ENCODE measurements at places on chromosomes 6 and 20. TPM values are rescaled to one million over a fixed set of nuclear protein-coding genes. Genes with fewer than 3 reads are reported as not detected.

- DNase-seq = peak; percentile 50
- H3K27ac ChIP-seq = no peak overlapping the region
- no peaks in the 10 kb centered on the region for H3K27me3 ChIP-seq
- no peaks in the 10 kb centered on the region for H3K36me3 ChIP-seq
Observed at GRCh38 chr20:2599288-2600006, 53.0 kb upstream of the NOP56 start.

Gene SMPD2
- total RNA-seq = 12.6 TPM

Gene MAFB
- 1.8 TPM for total RNA-seq

GRCh38 chr20:11895861-11896387 lies 21.8 kb upstream of the BTBD3 start:
- H3K27ac ChIP-seq = no peak overlapping the region
- no peak for DNase-seq
- no peaks in the 10 kb centered on the region for H3K27me3 ChIP-seq
- H3K4me3 ChIP-seq = no peak overlapping the region
- H3K4me1 ChIP-seq = peaks cover 29% of the 10 kb centered on the region

Gene METTL24
- not detected for total RNA-seq

DNA sequence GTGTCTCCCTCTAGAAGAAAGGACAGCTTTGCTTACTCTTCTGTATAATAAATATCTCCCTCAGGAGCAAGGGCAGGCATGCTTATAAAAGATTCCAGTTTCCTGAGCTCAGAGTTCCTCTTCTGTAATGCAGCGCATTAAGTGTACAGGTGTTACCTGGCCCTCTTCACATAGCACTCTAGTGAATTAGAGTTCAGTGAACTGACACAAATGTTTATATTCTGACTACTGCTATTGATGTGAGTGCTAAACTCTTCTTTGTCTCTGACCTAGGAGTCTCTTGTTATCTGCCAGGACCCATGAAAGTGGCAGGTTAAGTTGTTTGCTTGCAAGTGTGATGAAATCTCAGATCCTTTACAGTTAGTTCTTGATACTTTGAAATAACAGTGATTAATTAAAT lies 33.5 kb downstream of the CYB5R4 start:
- no peak overlapping the region for H3K4me3 ChIP-seq
- 0 out of 2 replicates have a peak, but pooled peaks cover 3% of the 10 kb centered on the region for H3K36me3 ChIP-seq
- no peaks in the 10 kb centered on the region for H3K27me3 ChIP-seq
- DNase-seq = no peak
- H3K27ac ChIP-seq = no peak overlapping the region

GRCh38 chr6:85408039-85408438 lies 41.8 kb upstream of the NT5E start:
- DNase-seq = peak; percentile 36
- no peak overlapping the region for H3K27ac ChIP-seq
- H3K36me3 ChIP-seq = no peaks in the 10 kb centered on the region
- H3K4me3 ChIP-seq = no peak overlapping the region
- H3K4me1 ChIP-seq = peaks cover 13% of the 10 kb centered on the region

Gene OPN5
- not detected for total RNA-seq

DNA sequence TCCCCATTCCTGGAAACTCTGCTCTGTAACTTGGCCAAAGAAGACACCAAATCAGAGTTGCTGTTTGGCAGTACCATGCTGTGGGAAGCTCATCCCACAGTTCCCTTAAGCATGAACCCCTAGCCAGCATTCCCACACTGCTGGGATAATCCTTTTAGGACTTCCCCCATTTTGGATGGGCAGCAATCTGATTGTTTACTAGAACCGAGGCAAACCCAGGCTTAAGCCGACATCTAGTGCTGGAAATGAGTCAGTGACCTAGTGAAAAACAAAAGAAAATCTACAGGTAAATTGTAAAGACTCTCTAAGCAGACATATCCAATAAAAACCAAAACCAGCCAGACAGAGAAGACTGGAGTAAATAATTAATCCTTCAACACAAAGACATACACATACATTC lies 5.2 kb downstream of the DNAH8 start:
- H3K4me1 ChIP-seq = no peaks in the 10 kb centered on the region
- DNase-seq = peak; percentile 74
- H3K4me3 ChIP-seq = no peak overlapping the region
- H3K36me3 ChIP-seq = no peaks in the 10 kb centered on the region
- peaks cover 16% of the 10 kb centered on the region for H3K27me3 ChIP-seq

DNA sequence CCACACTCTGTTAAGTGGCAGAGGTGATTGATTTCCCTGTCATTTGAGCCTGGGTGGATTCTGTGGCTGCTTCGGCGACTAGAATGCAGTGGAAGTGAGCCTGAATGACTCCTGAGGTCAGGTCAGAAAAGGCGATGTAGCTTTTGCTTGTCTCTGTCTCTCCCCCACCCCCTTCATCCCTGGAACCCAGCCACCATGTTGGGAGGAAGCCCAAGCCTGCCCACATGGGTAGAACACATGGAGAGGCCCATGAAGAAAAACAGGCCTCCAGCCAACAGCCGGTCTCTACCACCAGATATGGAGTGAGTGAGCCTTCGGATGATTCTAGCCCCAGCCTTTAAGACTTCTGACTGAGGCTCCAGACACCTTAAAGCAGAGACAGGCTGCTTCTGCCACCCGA lies 181.0 kb downstream of the TFAP2C start:
- no peaks in the 10 kb centered on the region for H3K27me3 ChIP-seq
- DNase-seq = no peak
- no peak overlapping the region for H3K4me3 ChIP-seq

DNA sequence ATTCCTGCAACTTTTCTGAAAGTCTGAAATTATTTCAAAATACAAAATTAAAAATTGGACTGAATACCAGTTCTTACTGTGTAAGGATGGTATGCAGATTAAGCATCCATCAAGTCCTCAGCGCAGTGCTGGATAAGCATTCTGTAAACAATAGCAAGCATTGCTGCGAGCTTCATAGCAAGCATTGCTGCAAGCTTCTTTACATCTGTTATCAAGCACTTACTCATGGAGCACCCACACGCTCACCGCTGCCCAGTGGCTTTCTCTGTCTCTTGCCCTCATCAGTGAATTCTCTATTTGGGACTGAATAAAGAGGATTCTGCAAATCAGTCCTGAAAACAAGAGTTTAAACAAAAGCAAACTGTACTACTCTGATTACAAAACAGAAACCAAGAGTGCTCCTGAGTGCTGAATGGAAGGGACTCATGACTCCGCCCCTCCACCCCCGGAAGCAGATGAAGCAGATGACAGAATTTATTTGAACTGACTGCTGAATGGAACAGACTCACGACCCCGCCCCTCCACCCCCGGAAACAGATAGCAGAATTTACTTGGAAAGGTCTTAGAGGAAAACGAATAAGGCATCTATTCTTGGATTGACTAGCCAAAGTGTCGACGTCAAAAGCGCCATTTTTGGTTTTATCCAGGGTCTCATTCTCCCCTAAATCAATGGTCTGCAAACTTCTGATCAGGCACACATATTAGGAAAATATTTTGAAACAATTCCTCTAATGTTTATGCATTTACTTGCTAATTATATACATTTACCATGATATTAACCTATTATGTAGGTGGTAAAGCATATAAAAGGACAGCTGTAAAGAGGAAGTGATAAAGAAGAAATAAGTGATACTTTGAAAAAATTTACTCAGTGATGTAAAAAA lies 22.1 kb upstream of the EYA2 start:
- H3K27ac ChIP-seq = no peak overlapping the region
- DNase-seq = peak; percentile 45
- no peak overlapping the region for H3K4me3 ChIP-seq
- H3K36me3 ChIP-seq = no peaks in the 10 kb centered on the region

- no peak overlapping the region for H3K27ac ChIP-seq
- no peaks in the 10 kb centered on the region for H3K27me3 ChIP-seq
- H3K4me1 ChIP-seq = no peaks in the 10 kb centered on the region
- DNase-seq = no peak
- H3K36me3 ChIP-seq = no peaks in the 10 kb centered on the region
Observed at GRCh38 chr6:37680668-37681067, 17.0 kb downstream of the MDGA1 start.

- H3K4me1 ChIP-seq = peaks cover 5% of the 10 kb centered on the region
- no peaks in the 10 kb centered on the region for H3K36me3 ChIP-seq
- no peak overlapping the region for H3K27ac ChIP-seq
- H3K4me3 ChIP-seq = no peak overlapping the region
- H3K27me3 ChIP-seq = peaks cover 44% of the 10 kb centered on the region
Observed at GRCh38 chr20:45095805-45096238, 5.1 kb downstream of the KCNS1 start.

GRCh38 chr20:8589956-8590355 lies 457.9 kb downstream of the PLCB1 start:
- no peaks in the 10 kb centered on the region for H3K4me1 ChIP-seq
- no peak overlapping the region for H3K4me3 ChIP-seq
- H3K27me3 ChIP-seq = no peaks in the 10 kb centered on the region
- H3K36me3 ChIP-seq = no peaks in the 10 kb centered on the region
- no peak for DNase-seq
- no peak overlapping the region for H3K27ac ChIP-seq

GRCh38 chr6:25487012-25487411 lies 165.0 kb upstream of the SCGN start:
- H3K27me3 ChIP-seq = no peaks in the 10 kb centered on the region
- no peak for DNase-seq

DNA sequence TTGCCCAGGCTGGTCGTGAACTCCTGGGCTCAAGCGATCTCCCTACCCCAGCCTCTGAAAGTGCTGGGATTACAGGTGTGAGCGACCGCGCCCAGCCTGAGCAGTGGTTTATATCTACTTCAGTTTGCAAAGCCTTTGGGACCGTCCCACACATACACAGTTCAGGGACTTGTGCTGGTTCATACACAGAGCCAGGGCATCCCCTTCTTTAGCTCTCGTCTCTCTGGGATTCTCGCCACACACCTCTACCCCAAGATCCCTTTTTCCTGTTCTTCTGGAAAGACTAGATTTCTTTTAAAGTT lies 12.5 kb downstream of the CAP2 start:
- no peaks in the 10 kb centered on the region for H3K36me3 ChIP-seq
- H3K4me3 ChIP-seq = no peak overlapping the region
- H3K27me3 ChIP-seq = no peaks in the 10 kb centered on the region

GRCh38 chr6:148359228-148359627 lies 16.6 kb downstream of the SASH1 start:
- H3K27me3 ChIP-seq = no peaks in the 10 kb centered on the region
- H3K4me1 ChIP-seq = peaks cover 14% of the 10 kb centered on the region
- no peaks in the 10 kb centered on the region for H3K36me3 ChIP-seq
- no peak for DNase-seq
- H3K4me3 ChIP-seq = no peak overlapping the region

- no peak for DNase-seq
- peak overlapping the region; percentile 71 for H3K27ac ChIP-seq
- no peak overlapping the region for H3K4me3 ChIP-seq
- no peaks in the 10 kb centered on the region for H3K27me3 ChIP-seq
- H3K36me3 ChIP-seq = no peaks in the 10 kb centered on the region
Observed at GRCh38 chr6:10598084-10598960, 77.2 kb downstream of the GCNT2 start.

Gene LGSN
- total RNA-seq = 0.45 TPM

- peaks cover 13% of the 10 kb centered on the region for H3K4me1 ChIP-seq
- peak overlapping the region; percentile 80 for H3K27ac ChIP-seq
- H3K4me3 ChIP-seq = peak overlapping the region; percentile 26
- no peaks in the 10 kb centered on the region for H3K27me3 ChIP-seq
Observed at GRCh38 chr20:33709905-33710541, 10.1 kb downstream of the PXMP4 start.

- no peaks in the 10 kb centered on the region for H3K27me3 ChIP-seq
- no peaks in the 10 kb centered on the region for H3K36me3 ChIP-seq
- H3K4me3 ChIP-seq = no peak overlapping the region
- DNase-seq = no peak
- H3K4me1 ChIP-seq = no peaks in the 10 kb centered on the region
Observed at GRCh38 chr6:19268117-19268516, 569.1 kb upstream of the ID4 start.

GRCh38 chr20:19522071-19522801 lies 235.8 kb upstream of the RIN2 start:
- H3K27ac ChIP-seq = no peak overlapping the region
- no peaks in the 10 kb centered on the region for H3K4me1 ChIP-seq
- no peaks in the 10 kb centered on the region for H3K27me3 ChIP-seq
- no peaks in the 10 kb centered on the region for H3K36me3 ChIP-seq
- no peak for DNase-seq

- no peaks in the 10 kb centered on the region for H3K36me3 ChIP-seq
- peak; percentile 50 for DNase-seq
- peaks cover 82% of the 10 kb centered on the region for H3K27me3 ChIP-seq
- no peak overlapping the region for H3K27ac ChIP-seq
- H3K4me3 ChIP-seq = peak overlapping the region; percentile 91
Observed at GRCh38 chr20:24469894-24470745, 691 bp downstream of the SYNDIG1 start.
